ENCODE measurements at places on chromosomes 11 and 22. TPM values are rescaled to one million over a fixed set of nuclear protein-coding genes. Genes with fewer than 3 reads are reported as not detected.

Gene ELMOD1
- polyA plus RNA-seq = 2.6 TPM

DNA sequence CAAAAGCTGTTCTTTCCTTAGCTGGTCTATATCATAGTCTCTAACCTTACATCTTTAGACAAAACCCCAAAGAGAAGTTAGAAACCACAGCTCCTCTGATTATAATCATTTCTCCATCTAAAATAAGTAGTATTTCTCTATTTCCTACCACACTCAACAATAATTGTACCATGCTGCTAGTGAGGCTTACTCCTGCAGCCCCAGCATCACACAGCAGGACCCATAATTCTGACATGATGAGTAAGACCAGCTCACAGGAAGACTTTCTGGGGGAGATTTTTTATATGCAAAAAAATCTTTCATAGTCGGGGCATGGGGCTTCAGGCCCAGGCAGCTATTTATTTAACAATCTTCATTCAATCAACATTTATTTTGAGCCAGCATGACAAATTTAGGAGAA is 441.6 kb downstream of the DYNC2H1 start:
- H3K4me1 ChIP-seq = no peaks in the 10 kb centered on the region
- no peaks in the 10 kb centered on the region for H3K27me3 ChIP-seq
- no peaks in the 10 kb centered on the region for H3K36me3 ChIP-seq
- H3K4me3 ChIP-seq = no peak overlapping the region
- DNase-seq = no peak
- H3K27ac ChIP-seq = no peak overlapping the region

DNA sequence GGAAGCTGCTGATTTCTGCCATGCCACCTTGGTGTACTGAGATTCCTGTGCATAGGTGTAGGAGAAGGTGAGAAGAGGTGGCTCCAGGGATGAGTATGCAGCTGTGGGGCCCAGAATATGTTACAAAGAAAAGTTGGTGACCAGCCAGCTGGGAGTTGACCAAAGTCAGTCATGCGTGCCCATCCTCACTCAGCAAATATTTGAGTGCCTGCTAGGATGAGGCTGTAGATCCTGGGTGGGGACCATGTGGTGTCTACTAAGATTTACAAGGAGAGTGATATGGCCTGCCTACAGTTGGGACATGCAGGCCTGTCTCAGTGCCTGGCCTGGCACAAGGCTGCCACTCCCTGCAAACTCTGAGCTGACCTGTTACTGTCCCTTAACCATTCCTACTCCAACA is 19.4 kb downstream of the RNF185 start:
- H3K36me3 ChIP-seq = no peaks in the 10 kb centered on the region
- DNase-seq = no peak
- H3K27ac ChIP-seq = no peak overlapping the region
- no peaks in the 10 kb centered on the region for H3K27me3 ChIP-seq

DNA sequence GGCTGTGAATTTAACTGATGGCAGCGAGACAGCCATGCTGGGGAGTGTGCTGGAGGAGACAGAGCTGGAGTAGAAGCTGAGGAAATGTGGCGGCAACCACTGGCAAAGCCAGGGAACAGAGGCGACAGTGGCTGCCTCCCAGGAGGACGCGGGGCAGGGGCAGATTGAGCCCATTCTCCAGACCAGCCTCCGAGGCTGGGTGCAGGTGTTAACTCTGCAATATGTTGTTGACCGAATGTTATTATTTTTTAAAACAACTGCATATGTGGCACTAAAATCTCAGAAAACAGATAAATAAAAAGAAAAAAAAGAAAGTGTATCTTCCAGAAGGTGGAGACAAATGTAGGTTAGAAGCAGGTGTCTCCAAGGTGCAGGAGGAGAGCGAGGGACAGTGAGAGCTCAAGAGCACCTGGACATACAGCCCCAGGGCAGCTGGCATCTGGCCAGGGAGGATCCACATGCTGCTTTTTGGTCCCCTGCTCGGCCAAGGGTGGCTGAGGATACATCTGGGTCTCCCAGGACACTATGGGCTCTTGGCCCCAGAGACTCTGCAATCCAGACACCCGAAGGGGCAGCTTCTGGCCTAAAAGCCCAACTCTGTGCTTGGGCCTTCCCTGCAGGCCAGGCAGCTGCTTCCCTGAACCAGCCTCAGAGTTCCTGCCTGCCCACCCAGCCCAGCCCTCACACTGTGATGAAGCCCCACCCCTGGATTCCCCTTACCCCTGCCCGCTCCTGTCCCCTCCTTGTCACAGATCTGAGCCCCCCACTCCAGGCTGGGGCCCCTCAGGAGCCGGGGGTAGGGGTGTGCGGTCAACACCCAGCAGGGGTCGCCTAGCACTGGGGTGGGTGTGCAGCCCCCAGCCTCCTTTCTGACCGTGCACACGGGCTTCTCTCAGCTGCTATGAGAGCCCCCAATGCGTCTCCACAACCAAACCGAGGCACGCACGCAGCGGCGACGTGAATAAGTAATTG is 12.9 kb downstream of the RTN4R start:
- no peak overlapping the region for H3K27ac ChIP-seq
- H3K4me1 ChIP-seq = no peaks in the 10 kb centered on the region
- H3K36me3 ChIP-seq = no peaks in the 10 kb centered on the region
- H3K4me3 ChIP-seq = no peak overlapping the region

Gene SCGB1D2
- 5.6 TPM for polyA plus RNA-seq

GRCh38 chr11:116993599-116993998 is 104.6 kb downstream of the SIK3 start:
- H3K36me3 ChIP-seq = no peaks in the 10 kb centered on the region
- no peak for DNase-seq
- no peak overlapping the region for H3K27ac ChIP-seq
- H3K4me3 ChIP-seq = no peak overlapping the region
- H3K4me1 ChIP-seq = peaks cover 9% of the 10 kb centered on the region
- no peaks in the 10 kb centered on the region for H3K27me3 ChIP-seq

GRCh38 chr11:117223741-117224689 is 7.9 kb downstream of the PCSK7 start:
- no peak for DNase-seq
- no peak overlapping the region for H3K27ac ChIP-seq
- peaks cover 6% of the 10 kb centered on the region for H3K4me1 ChIP-seq
- peaks cover 2% of the 10 kb centered on the region for H3K36me3 ChIP-seq

DNA sequence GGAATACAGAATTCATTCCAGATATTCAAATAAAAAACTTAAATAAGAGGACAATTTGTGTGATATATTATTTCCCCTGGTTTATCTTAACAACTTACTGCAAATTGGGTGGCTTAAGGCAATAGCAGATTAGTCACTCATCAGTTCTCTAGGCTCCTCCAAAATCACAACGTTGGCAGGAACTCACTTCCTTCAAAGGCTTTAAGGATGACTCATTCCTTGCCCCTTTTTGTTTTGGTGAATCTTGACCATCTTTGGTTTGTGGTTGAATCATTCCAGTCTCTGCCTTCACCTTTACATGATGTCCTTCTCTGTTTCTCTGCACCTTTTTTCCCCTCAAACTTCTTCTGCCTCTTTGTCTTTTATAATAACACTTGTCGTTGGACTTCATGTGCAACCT is 3.4 kb downstream of the OR10AG1 start:
- H3K4me3 ChIP-seq = no peak overlapping the region
- H3K36me3 ChIP-seq = no peaks in the 10 kb centered on the region
- no peak overlapping the region for H3K27ac ChIP-seq
- DNase-seq = no peak
- no peaks in the 10 kb centered on the region for H3K4me1 ChIP-seq
- H3K27me3 ChIP-seq = no peaks in the 10 kb centered on the region

GRCh38 chr11:117465236-117465997 is 137.8 kb downstream of the CEP164 start:
- H3K27me3 ChIP-seq = no peaks in the 10 kb centered on the region
- no peak overlapping the region for H3K27ac ChIP-seq
- DNase-seq = no peak
- H3K4me3 ChIP-seq = no peak overlapping the region
- H3K36me3 ChIP-seq = no peaks in the 10 kb centered on the region
- no peaks in the 10 kb centered on the region for H3K4me1 ChIP-seq

DNA sequence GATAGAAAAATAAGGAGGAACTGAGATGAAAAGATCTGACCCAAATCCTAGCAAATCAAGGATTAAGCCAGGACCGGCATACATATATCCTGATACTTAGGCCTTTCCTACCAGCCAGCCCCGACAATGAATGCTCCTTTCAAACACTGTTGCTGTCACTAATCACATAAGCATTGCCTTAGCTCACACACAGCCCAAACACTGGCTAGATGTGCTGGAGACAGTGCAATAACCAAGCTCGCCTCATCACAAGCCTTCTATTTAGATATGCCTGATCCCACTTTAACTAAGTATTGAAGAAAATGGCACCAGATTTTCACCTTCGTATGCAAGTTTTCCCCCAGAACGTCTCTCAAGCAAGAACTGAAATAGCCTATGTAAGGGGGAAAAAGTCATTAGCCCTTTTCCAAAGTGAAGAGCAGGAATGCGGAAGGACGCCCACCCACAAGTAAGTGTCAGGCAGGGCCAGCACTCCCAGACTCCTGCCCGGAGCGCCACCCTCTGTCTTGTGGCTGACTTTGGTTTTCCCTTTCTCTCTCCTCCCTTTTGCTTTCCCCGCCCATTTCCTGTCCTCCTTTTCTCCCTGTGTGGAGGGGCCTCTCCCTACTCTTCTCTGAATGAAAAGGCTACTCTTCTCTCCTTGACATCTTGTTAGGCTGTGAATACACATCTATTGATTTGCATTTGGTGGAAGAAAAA is 8.9 kb upstream of the OPCML start:
- H3K27me3 ChIP-seq = no peaks in the 10 kb centered on the region
- no peak overlapping the region for H3K4me3 ChIP-seq
- no peaks in the 10 kb centered on the region for H3K36me3 ChIP-seq
- H3K27ac ChIP-seq = no peak overlapping the region

GRCh38 chr22:37932821-37933578 is 20.4 kb downstream of the C22orf23 start:
- H3K27me3 ChIP-seq = no peaks in the 10 kb centered on the region
- H3K36me3 ChIP-seq = peaks cover 8% of the 10 kb centered on the region
- DNase-seq = no peak
- H3K27ac ChIP-seq = peak overlapping the region; percentile 63
- H3K4me1 ChIP-seq = peaks cover 12% of the 10 kb centered on the region
- H3K4me3 ChIP-seq = no peak overlapping the region

- no peak for DNase-seq
- no peaks in the 10 kb centered on the region for H3K4me1 ChIP-seq
- no peaks in the 10 kb centered on the region for H3K27me3 ChIP-seq
Measured at GRCh38 chr11:124183068-124183467, at the start of gene OR10D3. TSS of gene OR10D3 (plus strand) at chr11:124183345. CDS start at chr11:124185270, 1,925 bp downstream.

Gene KCNK4
- not detected for polyA plus RNA-seq

GRCh38 chr11:46263120-46263519 is 14.3 kb upstream of the CREB3L1 start:
- no peak overlapping the region for H3K27ac ChIP-seq
- H3K4me1 ChIP-seq = no peaks in the 10 kb centered on the region
- no peak for DNase-seq
- H3K4me3 ChIP-seq = no peak overlapping the region
- H3K36me3 ChIP-seq = no peaks in the 10 kb centered on the region

GRCh38 chr11:27616711-27617110 is 83.5 kb downstream of the BDNF start:
- H3K4me3 ChIP-seq = no peak overlapping the region
- H3K4me1 ChIP-seq = no peaks in the 10 kb centered on the region
- H3K27me3 ChIP-seq = no peaks in the 10 kb centered on the region
- no peak for DNase-seq
- no peak overlapping the region for H3K27ac ChIP-seq
- H3K36me3 ChIP-seq = no peaks in the 10 kb centered on the region

DNA sequence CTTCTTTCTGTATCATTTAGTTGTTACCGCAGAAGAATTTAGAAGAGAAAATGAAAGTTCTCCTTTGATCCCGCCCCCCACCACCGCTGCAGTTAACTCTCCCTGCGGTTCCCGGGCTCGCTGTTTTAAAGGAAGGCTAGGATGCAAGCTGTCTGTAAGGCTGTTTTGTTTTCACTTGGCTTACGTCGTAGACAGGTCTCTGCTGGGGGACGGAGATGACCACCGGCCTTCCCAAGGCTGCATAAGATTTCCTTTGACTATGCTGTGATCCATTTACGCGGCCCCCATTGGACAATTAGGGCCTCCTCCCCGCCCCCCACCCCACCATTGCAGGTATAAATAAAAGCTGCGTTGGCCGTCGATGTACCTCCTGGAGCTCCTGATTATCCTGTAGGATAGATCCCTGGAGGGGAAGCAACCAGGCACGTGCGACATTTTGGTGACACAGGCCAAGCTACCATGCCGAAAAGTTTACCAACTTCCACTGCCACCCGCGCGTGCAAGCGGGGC is 1.4 kb upstream of the CPT1A start:
- H3K4me1 ChIP-seq = peaks cover 26% of the 10 kb centered on the region
- H3K4me3 ChIP-seq = peak overlapping the region; percentile 81

DNA sequence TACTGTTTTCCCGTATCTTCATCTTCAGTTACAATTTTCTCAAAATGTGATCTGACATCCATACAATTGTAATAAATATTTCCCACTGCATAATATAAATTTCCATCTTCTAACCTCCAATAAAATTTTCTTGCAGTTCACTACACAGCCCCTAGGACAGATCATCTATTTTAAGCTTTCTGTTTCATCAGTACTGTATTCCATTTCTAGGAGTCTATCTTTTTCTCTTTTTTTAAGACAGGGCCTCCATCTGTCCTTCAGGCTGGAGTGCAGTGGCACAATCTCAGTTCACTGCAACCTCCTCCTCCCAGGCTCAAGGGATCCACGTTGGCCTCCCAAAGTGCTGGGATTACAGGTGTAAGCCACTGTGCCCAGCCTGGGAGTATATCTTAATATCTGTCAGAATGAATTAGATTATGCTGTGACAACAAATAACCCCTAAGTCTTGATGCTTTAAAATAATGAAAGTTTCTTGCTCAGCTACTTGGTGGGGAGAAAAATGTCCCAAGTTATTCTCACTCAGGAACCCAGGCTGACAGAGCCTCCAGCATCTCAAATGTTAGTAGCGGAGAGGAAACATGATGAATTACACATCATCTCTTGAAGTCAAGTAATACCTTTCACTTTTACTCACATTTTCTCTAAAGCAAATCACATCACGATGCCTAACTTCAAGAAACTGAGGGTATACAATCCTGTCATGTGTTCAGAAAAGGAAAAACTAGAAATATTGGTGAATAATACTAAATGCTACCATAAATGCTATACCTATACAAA is 92.2 kb downstream of the BUD13 start:
- H3K27me3 ChIP-seq = no peaks in the 10 kb centered on the region
- H3K4me1 ChIP-seq = no peaks in the 10 kb centered on the region
- H3K36me3 ChIP-seq = no peaks in the 10 kb centered on the region
- no peak for DNase-seq

Data from kidney (tissue), 22 donors.